ENCODE measurements at places on chromosomes 2 and 18.
A peak's percentile ranks its signal among the peaks of the same experiment; 100 is the strongest.

DNA sequence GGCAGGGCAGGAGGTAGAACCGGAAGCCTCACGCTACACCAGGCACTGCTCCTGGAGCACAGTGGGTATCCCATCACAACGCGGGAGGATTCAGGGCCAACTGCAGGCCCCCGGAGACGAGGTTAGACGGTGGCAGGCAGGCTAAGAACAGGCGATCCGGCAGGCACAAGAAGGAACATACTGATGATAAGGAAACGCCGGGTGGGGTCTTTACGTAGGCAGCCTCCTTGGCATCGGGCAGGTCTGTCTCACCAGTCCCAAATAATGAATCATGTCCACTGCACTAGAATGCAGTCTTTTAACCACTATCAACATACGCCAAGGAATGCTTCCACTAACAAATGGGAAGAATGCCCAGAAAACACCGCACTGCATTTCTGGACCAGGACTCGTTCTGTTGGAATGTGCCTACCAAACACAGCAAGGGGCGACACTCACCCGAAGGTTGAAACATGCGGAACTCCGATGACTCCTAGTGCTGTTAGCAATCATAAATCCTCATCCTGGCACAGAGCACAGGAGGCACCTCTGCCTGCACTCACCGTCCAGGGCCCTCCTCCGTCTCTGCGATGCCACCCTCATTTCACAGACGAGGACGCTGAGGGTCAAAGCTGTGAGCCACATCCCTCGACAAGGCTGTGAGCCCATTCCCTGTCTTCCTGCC, 35.2 kb downstream of the ZNF516 start:
- DNase-seq = peak; percentile 81

GRCh38 chr2:64289251-64289650, 145.0 kb upstream of the PELI1 start:
- DNase-seq = no peak

- DNase-seq = no peak
These were observed 165.9 kb downstream of the UXS1 start for GRCh38 chr2:106028192-106028591.

DNA sequence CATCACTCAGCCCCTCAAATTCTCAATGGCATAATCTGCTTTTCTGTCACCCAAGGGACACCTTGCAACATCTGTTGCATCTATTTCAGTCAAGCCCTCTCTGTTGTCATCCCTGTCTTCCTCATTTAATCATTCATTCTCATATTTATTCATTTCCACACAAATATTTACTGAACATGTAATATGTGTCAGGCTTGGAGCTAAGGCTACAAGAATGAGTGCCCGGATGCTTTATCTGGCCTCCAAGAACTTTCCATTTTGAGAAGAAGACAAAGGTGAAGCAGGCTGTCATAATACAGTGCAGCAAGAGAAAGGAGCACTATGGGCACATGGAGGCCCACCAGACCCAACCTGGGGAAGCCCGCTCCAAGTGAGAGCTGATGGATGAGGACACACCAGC, 15.6 kb downstream of the IL18RAP start:
- no peak for DNase-seq

GRCh38 chr2:83055376-83056010, 1403.6 kb downstream of the SUCLG1 start:
- no peak for DNase-seq

GRCh38 chr2:226963528-226963927, 127.7 kb downstream of the RHBDD1 start:
- no peak for DNase-seq

DNA sequence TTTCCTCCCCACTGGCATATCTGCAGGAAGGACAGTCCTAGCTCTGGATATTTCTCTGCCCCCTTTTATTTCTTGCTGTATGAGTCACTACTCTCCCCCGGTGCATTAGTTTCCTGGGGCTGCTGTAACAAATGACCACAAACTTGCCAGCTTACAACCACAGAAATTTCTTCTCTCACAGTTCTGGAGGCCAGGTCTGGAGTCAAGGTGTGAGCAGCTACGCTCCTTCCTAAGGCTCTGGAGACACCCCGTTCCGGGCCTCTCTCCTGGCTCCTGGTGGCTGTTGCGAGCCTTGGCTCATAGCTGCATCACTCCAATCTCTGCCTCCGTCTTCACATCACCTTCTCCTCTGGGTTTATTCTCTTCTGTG, 34.1 kb downstream of the PTPRM start:
- DNase-seq = no peak

GRCh38 chr2:121662656-121663055, 13.4 kb upstream of the CLASP1 start:
- DNase-seq = no peak

GRCh38 chr2:11781602-11782001, 35.2 kb downstream of the LPIN1 start:
- no peak for DNase-seq

- DNase-seq = no peak
These were observed 279.5 kb upstream of the RAB6C start for GRCh38 chr2:129699781-129700573.

DNA sequence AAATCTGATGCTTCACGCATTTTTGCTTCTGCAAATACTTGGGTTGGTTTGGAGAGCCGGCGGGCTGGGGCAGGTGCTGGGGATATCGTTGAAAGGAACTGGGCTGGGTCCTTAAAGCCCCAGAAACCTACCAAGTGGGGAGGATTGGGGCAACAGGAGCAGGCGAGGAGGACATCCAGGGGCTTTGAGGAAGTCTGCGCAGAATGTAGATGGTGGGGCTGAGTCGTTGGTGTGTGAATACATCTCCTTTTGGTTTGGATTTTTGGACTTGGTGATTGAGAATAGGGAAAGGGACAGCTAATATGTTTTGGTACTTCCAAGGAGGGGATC, 1.1 kb downstream of the DCC start:
- DNase-seq = no peak

GRCh38 chr2:195620501-195620900, 36.5 kb upstream of the SLC39A10 start:
- no peak for DNase-seq

DNA sequence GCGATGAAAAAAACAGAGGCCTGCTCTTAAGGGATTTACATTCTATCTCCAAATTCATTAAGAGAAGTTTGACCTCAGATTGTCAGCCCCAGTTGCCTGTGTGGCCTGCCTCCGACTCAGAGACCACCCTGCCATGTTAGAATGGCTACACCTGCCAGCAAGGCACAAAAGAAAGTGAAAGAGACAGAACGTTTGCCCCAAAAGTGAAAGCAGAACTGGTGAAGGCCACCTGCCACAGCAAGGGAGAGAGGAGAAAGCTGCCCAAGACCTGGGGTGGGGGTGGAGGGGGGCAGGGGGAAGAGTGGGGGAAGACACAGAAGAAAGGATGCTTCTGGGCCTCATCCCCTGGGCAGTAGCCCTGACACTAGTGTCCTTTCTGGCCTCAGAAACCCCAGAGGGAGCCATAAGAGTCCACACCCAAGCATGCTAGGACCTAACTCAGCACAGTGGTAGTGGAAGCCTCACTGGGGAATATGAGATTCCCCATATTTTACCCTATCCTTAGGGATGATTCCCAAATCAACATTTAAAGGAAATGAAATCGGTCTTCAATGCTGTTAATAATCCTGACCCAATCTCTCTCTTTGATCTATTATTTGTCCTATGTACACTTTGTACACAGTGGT, 389.7 kb downstream of the TXNL1 start:
- no peak for DNase-seq

DNA sequence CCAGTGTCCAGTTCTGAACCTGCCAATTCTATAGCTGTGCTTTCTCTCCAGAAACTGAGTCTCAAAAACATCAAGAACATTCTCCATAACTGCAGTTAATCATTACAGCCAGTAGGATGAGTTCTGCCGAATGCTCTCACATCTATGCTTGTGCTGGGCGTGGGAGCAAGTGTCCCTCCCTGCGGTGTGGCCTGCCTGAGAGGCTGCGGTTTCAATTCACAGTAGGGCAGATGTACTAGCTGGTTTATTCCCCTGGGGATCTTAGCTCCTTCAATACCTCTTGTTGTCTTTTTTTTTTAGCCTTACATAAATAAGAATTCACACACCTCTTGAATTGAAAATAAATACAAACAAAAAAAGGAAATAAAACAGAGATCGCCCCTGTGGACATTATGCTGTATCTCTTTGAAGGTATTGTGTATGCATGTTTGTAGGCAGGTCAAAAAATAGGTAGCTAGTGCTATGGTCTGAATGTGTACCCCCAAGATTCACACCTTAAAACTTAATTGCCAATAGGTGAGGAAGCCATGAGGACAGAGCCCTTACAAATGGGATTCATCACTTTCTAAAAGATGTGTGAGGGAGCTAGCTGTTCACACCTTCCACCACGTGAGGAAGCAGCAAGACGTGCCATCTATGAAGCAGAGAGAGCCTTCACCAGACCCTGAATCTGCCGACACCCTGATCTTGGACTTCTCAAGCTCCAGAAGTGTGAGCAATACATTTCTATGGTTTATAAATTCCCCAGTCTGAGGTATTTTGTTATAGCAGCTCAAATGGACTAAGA, 74.3 kb downstream of the BCL2L11 start:
- no peak for DNase-seq

- no peak for DNase-seq
These were observed 143.1 kb upstream of the TTC39C start for GRCh38 chr18:23871410-23871809.

GRCh38 chr2:161745866-161746614, 121.8 kb downstream of the SLC4A10 start:
- no peak for DNase-seq

DNA sequence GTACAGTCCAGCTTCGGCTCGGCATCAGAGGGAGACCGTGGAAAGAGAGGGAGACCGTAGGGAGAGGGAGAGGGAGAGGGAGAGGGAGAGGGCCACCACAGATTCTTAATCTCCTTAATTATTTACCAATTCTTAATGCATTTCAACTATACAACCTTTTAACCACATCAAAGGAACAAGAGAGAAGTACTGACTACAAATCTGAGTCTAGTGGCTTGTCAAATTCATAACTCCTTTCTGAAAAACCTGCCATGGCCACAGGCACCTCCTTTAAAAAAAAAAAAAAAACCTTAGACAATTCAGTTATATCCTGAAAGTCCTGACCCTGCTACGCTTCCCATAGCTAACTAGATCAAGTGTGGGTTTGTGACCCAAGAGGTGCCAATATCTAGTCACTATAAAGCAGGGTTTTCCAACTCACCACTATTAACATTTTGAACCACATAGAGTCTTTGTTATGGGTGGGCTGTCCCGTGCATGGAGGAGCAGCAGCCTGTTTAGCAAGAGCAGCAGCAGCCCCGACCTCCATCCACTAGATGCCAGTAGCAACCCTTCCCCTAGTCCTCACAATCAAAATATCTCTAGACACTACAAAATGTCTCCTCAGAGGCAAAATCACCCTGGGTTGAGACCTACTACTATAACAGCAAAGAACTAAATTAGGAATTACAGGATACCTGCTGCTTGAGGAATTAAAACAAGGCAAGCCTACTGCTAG, 6.8 kb downstream of the ESCO1 start:
- DNase-seq = no peak

All from thyroid gland (tissue), 4 donors.